Stimulated activated CD4-positive, alpha-beta T cell treated with anti-CD3 and anti-CD28 coated beads, Interleukin-1b, Interleukin-23, amount 100 ng/mL, for 4 hours (primary cell): ENCODE measurements at places on chromosomes 7 and 10.

DNA sequence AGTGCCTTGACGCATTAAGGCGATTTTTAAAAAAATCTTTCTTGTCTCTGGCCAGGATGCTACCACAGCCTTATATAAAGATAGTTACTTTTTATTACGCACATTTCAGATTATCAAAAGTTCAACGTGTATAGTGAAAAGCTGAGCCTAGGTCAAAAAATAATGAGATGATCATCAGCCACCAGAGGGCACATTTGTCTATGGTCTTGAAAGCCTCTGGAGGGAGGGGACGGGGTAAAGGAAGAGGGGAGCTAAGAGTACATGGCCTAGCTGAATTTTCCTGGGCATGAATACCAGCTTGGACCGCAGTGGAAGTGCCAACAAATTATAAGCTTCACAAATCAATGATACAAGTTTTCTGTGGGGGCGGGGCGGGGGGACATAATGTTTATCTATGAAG, 285.9 kb upstream of the SMIM30 start:
- DNase-seq: no peak

DNA sequence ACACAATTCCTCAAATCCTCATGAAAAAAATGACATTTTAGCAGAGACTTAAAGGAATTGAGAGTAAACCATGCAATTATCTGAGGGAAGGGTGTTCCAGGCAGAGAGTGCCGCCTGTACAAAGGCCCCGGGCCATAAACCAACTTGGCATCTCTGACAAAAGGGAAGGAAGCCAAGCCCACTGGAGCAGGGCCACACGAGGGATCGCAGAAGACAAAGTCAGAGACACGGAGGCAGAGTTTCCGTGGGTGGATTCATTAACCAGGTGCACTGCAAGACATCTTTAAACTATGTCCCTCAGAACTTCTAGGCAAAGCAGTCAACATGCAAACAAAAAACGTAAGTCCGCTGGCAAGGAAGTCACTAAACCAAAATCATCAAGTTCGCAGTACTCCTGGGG, 92.0 kb downstream of the SFMBT2 start:
- no peak for DNase-seq

GRCh38 chr10:70119623-70120022, 13.0 kb downstream of the AIFM2 start:
- no peak for DNase-seq

GRCh38 chr7:83984076-83984475, 210.5 kb downstream of the SEMA3A start:
- DNase-seq: no peak

GRCh38 chr7:158529181-158530096, 58.2 kb downstream of the PTPRN2 start:
- DNase-seq: no peak

DNA sequence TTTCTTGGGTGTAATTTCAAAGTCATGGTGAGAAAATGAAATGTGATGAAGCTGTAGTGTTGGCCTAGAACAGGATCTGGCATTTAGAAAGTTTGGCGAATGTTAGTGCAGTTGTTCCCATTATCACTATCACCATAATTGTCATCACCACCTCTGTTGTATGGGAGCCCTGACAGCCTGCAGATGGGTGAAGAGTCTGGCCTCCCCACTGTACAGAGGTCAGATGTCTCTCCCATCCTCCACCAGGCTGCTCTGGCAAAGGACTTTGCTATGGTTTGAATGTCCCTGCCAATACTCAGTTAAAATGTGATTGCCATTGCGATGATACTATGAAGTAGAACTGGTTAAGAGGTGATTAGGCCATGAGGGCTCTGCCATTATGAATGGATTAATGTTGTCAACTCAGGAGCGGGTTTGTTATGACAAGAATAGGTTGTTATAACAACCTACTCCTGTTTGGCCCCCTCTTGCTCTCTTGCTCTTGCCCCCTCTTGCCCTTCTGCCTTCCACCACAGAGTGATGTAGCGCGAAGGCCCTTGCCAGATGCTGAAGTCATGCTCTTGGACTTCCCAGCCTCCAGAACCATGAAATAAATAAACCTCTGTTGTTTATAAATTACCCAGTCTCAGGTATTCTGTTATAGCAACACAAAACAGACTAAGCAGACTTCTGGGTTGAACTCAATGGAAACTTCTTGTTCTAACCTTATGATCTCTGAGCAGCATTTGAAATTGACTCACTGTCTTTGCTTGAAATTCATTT, 90.0 kb downstream of the GRK5 start:
- DNase-seq: no peak

DNA sequence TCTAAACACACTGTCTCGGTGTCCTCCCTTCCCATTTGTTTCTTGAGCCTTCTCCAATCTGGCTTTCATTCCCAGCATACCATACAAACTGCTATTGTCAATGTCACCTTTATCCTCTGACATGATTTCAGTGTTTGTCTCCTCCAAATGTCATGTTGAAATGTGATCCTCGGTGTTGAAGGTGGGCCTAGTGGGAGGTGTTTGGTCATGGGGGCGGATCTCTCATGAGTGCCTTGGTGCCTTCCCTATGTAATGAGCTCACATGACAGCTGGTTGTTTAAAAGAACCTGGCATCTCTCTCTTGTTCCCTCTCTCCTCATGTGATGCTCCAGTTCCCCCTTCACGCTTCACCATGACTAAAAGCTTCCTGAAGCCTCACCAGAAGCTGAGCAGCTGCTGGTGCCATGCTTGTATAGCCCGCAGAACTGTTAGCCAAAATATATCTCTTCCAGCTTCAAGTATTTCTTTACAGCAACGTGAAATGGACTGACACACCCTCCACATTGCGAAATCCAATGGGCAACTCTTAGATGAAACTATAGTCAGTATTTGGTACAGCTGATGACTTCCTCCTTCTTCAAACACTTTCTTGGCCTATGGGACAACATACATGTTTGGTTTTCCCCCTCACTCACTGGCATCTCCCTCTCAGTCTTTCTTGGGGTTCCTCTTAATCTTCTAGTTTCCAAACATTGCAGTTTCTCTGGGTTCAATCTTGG, 27.8 kb downstream of the RNLS start:
- no peak for DNase-seq

DNA sequence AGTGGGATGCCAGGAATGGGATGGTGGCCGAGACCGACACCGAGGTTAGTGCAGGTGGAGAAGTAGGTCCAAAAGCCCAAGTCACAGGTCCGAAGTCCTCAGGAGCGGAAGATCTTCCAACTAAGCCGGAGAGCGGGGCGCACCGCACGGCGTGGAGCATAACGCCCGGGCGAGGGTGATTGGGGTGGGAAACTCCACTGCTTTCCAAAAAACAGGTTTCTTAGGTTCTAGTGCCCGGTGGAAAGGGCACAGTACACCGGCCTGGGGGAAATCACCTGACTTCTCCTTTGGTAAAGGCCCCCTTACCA, 11.4 kb upstream of the SPAG6 start:
- no peak for DNase-seq

DNA sequence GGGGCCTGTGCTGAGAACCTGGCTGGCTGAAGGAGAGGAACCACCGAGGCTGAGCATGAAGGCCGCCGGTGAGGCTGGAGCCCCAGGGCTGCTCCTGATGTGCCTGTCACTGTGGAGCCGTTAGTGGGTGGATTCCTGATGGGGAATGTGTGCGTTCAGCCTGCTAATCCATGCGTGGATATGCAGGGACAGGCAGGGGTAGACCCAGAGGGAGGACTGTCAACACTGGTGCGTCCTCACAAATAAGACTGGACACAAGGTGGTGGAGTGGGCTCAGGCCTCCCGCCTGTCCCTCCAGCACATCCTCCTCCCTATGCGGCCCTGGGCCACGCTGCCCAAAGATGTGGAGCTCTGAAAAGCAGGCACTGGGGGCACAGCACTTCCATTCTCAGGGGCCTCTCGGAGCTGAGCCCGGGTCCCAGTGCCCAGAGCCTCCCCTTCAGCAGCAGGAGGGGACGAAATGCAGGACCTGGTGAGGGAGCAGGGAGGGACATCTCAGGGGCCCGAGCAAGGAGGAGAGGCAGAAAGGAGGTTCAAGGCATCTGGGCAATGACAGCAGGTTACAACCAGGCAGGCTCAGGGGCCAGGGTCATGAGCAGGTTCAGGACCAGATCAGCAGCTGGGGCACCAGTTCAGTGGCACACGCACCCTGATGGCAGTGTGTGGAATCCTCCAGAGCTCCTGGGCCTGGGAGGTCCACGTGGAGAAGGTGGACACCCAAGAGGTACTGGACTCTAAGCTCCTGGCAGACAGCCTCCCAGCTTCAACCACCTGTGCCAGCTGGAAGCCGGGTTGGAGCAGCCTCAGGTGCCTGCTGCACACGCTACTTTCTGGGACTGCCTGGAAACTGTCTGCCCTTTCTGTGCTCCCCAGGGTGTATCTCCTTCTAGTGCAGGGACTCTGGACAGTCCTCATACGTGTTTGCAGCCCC, 33.5 kb upstream of the ANTXRL start:
- no peak for DNase-seq

GRCh38 chr7:102094316-102094650, 192.4 kb upstream of the SH2B2 start:
- no peak for DNase-seq

- DNase-seq: no peak
Observed at GRCh38 chr10:336247-336646, 201.0 kb downstream of the ZMYND11 start.

DNA sequence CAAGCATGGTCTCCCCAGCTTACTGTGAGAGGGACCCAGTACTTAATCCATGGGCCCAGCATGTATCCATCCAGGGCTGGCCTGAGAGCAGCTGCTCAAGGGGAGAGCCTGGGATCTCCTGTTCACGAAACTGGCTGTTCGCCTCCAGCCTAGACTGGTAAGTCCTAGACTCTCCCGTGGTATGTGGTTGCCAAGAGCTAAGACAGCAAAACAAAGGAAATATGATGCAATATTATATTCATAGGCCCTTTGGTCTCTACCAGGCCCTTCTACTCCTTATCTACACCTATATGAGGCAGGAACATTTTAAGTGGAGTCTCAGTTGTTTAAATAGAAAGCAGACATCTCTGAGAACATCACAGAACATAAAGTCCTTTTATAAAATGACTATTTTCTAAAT, 28.9 kb upstream of the STK17A start:
- DNase-seq: no peak

DNA sequence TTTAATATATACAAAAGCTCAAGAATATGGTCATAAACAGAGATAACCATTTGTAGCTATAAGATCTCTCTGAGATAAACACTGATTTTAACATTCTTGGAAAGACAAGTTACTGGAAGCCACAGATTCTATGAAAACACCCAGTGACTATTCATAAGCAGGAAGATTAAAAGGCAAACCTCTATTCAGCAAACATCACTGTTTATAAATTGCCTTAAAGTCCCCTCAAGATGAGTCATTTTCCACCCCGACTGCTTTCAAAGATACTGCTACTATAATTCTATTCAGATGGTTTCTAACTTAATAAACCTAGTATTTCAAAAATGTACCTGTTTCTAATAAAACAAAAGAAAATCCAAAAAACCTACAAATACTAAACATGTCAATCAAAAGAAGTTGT, 21.0 kb downstream of the TM9SF3 start:
- DNase-seq: no peak

DNA sequence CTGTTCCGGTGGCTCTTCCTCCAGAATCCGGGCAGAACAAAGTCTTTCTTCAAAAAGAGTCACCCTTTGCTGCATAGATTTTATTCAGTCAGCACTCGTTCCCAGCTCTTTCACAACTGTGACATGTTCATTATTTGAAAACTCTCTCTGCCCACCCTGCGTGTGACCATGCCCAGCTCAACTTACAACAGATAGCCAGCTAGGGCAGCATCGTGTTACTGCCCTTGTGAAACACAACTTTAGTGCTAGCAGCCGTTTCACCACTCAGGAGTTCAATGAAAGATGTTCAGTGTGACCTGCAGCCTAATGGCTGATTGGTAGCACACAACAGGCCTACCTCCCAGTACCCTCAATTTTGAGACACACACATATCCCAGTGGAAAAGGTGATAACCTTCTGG, 57.9 kb downstream of the ZNF438 start:
- DNase-seq: no peak

DNA sequence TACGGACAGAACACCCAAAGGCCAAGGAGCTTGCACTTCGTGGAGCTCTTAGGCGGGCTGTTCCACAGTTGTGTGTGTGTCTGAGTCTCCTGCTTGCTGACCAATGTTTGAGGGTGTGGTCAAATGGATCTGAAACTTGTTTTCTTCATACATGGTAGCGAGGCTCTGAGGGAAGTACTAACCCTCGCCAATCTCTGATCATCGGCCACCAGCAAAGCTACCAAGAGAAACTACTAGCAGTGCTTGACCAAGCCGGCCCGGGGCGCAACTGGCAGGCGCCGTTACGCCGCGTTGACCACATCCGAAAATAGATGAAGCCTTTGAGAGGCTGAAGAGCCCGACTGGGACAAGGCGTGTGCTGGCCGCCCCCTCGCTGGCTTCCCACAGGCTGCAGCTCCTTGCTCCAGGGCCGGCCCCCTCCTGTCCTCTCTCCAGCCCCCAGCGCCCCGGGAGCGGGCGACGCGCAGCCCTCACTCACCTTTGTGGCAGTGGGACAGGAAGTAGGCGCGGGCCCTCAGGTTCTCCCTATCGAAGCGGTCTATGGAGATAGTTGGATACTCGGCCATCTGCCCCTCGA, 384 bp downstream of the DCLRE1C start:
- DNase-seq: no peak

- DNase-seq: peak; percentile 74
Observed at GRCh38 chr7:2978408-2978807, 65.3 kb downstream of the CARD11 start.

DNA sequence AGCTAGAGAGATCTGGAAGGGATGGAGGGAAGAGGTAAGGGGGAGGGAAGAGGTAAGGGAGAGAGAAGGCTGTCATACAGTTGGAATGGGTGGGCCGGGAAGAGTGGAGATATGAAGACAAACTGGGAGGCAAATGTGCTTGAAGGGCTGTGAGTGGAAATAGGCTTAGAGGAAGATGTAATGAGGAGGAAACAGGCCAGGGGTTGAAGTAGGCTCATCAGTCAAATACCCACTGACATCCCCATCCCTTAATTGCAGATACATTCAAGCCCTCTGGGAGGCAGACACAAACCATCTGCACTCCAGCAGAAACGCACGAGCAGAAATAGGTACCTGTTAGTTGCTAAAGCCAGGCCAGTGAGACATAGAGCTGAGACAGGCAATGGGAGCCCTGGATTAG, 2.1 kb downstream of the SYNPO2L start:
- DNase-seq: no peak

DNA sequence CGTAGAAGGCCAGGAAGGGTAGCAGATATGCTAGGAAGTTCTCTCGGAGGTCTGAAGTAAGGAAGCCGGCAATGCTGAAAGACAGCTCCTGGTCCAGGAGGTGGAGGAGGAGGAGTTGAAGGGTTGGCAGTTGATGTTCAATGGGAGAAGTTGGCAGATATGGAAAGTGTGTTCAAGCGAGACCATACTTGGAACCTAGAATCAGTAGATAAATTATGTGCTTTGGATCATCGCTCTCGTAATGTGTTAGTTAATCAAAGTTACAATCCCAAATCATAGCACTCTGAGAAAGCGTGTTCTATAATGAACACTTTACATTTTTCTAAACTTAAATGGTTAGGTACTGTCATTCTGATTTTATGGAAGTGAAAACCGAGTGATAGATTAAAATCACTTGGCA, 152.9 kb downstream of the CELF2 start:
- DNase-seq: no peak

GRCh38 chr7:123535517-123535916, 1.1 kb upstream of the IQUB start:
- DNase-seq: no peak

- DNase-seq: no peak
Observed at GRCh38 chr7:35761871-35762677, 38.8 kb upstream of the SEPTIN7 start.

GRCh38 chr10:33947544-33947943, 613.1 kb upstream of the NRP1 start:
- DNase-seq: no peak
